ENCODE measurements at places on chromosomes 2 and 18.
A peak's percentile ranks its signal among the peaks of the same experiment; 100 is the strongest.

DNA sequence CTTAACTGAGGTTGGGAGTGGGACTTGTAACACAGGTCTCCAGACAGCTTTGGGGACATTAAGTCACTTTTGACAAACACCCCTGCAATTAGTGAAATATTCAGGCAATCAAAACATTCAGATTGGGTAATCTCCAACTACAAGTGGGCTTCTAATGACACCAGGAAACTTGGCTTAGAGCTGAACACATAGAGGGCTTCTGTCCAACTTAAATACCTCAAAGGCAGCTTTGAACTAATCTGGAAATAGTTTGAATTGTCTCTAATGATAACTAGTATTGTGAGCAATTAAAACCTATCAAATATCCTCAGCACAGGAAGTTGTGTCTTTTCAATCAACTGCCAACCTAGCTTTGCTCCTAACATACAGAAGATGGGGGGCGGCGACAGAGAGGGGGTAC, 5.1 kb upstream of the ASPRV1 start:
- no peak for DNase-seq

DNA sequence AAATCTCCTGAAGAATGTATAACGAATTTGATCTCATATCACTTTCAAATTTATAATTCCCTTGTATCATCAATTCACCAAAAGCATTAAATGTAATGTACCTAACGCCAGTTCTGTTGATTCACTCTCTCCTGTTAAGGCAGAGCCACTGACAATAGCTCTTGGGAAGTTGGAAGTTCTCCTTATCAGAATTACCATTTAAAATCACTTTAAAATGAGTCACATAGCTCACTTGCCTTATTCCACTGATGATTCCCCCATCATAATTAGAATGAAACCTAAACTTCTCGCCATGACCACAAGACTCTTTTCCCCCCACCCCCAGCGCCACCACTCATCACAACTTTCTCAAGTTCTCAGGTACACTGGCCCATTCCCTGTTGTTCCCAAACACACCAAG, 117.1 kb downstream of the PID1 start:
- DNase-seq: no peak

DNA sequence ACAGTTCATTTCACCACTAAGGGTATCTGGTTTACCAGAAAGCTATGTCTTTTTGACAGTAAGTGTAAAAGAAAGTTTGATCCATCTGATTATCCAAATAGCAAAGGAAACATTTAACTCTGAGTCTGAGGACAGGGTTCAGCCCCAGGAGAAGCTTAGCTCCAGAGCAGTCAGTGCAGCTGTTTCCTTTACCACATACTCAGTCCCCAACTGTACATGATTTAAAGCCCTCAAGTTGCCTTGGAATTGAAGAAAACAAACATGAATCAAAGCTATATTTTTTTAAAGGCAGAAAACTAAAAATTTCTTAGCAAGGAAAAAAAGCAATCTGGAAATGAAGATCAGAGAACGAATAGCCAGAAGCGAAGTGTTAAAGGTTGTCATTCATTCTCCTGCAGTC, 746.0 kb downstream of the METTL4 start:
- DNase-seq: no peak

GRCh38 chr2:174486563-174487107, at the start of gene GPR155:
GPR155 (minus strand) TSS chr2:174487029; CDS start chr2:174481956, 5,073 bp downstream.
- DNase-seq: peak; percentile 32

DNA sequence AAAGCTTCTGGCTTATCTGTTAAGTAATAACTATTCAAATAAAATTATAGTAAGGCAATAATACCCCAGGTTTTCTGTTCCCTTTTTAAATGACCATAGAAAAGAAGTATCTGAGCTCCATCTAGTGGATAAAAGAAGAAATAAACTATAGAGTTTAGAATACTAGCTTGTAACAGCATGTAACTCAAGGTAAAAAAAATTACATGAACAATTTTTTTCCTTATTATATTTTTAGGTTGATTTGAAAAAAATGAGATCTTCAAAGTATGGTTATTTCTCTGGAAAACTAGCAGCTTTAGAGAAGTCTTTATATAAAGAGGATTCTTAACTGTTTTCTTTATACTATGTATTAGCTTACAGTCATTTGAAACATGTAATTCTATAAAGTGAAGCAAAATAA, 58.1 kb downstream of the NCKAP1 start:
- DNase-seq: no peak

DNA sequence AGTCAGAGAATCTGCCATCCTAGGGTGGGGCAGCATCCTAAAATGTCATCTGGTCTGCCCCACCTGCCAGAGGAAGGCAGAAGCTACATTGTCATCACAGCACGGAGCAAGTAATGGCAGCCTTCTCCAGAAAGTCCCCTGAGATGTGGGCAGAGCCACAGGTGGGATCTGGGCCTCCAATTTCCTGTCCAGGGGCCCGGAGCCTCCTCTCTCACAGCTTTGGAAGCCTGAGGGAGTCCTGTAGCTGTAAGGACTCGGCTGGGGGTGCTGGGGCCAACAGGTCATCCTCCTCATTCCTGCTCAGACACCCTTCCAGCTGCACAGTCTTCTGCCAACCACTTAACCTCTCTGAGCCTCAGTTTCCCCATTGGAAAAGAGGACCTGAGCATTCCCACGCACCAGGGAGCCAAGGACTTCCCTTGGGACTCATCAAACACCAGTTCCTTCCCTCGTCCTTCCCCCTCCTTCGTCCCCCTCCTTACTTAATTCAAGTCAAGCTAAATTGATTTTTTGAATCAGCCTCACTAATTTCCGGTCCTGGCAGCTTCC, 48.6 kb upstream of the ID2 start:
- no peak for DNase-seq

All from T follicular helper cell (primary cell).